ENCODE measurements at places on chromosomes 11 and 22.

- no peak for DNase-seq
Measured at GRCh38 chr11:11845551-11845950, 3.8 kb downstream of the USP47 start.

DNA sequence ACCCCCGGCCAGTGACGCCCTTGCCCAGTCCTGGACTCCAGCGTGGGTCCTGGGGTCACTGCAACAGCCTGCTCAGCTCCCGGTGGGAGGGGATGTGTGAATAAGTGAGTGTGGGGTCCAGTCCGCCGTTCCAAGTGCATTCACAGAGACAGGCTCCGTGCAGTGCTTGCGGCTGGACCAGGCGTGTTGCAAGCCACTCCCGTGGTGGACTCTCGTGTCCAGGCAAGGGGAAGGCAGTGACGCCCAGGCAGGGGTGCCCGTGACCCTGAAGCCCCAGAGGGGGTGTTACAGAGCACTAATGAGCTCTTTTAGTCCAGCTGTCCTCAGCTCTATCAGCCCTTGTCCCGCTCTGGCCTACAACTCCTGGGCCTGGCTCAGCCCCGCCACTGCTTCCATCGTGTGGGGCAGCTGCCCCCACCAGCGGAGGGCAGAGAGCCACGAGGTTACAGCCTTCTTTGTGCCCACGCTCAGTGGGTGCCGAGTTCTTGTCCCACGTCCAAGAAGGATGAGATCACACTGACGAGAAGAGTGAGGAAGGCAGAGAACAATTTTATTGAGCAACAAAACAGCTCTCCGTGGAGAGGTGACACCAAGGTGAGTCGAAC is 1807.5 kb downstream of the LRRC4C start:
- DNase-seq, result no peak

DNA sequence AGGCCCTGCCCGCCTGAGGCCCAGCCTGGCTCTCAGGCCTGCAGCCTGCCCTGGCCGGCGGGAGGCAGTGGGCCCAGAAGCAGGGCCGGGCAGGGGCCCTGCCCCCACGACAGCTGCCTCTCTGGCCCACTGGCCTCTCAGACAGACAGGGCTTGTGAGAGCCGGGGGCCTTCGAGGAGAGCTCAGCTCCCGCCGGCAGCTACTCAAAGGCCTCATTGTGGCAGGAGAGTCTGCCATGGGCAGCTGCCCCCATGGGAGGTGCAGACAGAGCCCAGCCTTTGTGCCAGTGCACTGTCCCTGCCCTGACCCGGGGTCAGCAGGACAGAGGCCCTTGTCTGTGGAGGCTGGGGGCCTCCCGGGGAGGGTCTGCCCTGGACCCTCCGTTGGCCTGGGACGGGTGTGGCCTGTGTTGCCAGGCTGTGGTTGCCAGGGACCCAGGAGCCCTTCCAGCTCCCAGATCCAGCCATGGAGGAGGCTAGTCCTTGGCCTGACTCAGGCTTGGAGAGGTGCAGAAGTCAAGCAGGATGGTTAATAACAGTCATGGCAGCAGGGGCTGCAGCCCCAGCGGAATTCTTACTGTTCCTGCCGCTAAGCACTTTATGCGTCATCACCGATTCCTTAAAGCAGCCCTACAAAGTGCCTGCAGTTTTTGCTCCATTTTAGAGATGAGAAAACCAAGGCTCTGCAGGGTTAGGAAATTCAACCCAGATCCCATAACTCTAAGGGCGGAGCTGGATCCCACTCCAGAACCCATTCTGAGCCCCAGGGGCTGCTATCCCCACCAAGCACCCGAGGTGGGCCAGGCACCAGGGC is 12.5 kb downstream of the FLRT1 start:
- no peak for DNase-seq

GRCh38 chr11:59523541-59523940 is 12.2 kb downstream of the OR4D9 start:
- no peak for DNase-seq

DNA sequence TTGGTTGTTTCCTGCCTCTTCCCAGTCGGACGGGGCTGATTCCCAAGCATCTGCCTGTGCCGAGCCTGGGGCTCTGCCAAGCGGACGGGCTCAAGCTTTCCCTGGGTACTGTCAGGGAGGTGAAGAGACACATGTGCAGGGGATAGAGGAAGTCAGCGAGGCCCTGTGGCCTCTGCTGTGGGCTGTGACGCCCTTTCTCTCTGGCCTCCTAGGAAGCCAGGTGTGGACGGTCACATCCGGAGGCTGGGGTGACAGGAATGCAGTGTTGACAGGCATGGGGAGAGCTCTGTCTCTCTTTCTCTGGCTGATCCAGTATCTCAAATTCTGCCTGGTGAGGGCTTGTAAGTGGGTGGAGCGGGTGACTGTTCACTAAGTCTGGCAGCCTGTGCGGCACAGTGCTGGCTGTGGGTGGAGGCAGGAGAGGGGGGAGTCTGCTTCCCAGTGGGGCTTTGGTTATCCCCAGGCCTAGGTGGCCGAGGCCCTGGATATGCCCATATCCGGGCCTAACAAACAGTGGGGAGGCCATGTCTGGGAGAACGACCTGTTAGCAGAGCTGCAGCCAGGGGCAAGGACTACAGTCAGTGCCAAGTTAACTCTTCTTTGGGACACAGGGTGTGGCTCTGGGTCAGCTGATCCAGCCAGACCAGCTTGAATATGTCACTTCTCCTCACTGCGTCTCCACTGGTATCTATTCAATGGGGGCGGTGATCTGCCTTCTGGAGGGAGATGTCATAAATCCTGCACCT is 1.9 kb downstream of the KCTD17 start:
- DNase-seq, result no peak

Measured in kidney glomerular epithelial cell (primary cell).